ENCODE measurements at places on chromosomes 3 and 15.
A peak's percentile ranks its signal among the peaks of the same experiment; 100 is the strongest.

DNA sequence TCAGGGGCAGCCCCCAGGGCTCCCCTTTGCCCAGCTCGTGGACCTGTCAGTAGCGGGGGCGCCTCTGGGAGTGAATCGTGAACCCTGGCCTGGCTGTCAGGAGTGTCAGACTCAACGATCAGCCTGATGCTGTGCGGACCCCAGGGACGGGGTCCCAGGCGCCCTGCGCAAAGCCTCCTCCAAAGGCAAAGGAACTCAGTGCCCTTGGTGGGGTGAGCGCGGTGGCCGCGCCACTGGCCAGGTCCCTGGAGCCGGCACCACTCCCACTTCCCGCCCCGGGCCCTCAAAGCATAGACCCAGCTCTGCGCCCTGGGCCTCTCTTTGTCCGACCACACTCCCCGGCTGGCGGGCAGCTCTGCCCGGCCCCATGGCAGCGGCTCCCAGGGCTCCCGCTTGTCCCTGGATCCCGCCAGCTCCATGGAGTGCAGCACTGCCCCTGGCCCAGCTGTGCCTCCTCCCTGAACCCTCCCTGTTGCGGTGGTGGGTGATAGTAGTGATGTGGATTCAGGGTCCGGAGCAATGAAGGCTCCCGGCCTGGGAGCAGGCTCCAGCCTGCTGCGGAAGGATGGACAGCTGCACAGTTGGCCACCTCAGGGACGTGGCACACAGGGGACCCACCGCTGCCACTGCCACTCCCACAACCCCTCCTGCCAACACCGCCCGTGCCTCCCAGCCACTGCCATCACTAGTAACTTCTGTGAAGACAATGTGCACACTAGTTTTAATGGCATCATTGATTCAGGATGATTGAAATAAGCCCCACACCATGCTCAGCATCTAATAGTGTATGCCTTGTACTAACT is 263.8 kb downstream of the ZBBX start:
- DNase-seq, result no peak

DNA sequence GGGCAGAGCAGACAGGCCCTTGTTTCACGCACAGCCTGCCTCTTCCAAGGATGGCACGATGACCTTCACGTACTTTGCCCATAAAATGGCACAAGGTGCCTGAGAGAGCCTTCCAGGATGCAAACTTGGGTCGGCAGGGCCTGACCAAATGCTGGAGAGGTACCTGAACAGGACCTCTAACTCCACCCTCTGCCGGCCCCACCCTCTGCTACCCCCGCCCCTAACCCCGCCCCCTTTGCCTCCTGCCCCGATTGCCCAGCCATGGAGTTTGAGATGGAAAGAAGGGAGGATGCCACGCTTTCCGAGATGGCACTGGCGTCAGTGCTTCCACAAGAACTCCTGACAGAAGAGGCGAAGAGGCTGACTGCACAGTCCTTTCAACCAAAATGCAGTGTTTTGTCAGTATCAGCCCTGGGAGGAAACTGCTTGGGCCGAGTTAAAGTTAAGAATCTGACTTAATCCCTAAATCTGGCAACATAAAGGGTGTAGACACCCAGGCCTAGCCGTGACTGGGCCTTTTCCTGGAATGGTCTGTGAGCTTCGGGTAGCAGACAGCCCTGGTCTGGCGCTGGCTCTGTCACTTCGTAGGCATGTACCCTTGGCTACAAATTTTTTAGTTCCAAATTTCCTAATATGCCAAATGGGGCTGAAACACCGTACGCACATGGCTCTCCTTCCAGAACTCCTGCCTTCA is 230.3 kb upstream of the RGMA start:
- DNase-seq, result no peak

GRCh38 chr3:77475507-77475906 is 435.6 kb downstream of the ROBO2 start:
- no peak for DNase-seq

- no peak for DNase-seq
These were observed 70.9 kb downstream of the MYO9A start for GRCh38 chr15:72047020-72047419.

DNA sequence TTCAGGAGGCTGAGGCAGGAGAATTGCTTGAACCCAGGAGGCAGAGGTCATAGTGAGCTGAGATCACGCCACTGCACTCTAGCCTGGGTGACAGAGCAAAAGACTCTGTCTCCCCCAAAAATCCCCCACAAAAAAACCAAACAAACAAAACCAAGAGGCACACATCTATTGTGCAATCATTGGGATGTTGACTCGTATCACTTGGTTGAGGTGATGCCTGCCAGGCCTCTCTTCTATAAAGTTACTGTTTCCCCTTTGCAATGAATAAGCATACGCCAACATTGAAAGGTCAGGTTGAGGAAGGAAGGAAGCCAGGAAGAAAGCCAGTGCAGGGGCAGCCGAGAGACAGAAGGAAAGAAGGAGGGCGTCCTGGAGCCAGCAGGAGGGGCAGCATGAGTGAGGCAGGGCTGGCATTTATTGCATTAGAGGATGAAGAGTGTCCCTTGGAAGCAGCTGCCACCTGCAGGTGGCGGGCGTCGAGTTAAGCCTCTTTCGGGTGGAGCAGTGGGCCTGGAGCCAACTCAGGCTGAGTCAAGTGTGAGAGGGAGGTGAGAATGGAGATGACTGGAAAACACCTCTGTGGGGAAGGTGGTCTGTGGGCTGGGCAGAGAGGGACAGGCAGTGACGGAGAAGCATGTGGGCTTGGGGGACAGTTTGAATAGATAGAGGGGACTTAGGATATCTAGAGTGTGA is 8.3 kb upstream of the CSPG4 start:
- DNase-seq, result peak; percentile 69

Measured in GM20000 (cell line).